Suppressor macrophage treated with lipopolysaccharide for 4 hours (primary cell): ENCODE measurements at places on chromosomes 11 and 22.

DNA sequence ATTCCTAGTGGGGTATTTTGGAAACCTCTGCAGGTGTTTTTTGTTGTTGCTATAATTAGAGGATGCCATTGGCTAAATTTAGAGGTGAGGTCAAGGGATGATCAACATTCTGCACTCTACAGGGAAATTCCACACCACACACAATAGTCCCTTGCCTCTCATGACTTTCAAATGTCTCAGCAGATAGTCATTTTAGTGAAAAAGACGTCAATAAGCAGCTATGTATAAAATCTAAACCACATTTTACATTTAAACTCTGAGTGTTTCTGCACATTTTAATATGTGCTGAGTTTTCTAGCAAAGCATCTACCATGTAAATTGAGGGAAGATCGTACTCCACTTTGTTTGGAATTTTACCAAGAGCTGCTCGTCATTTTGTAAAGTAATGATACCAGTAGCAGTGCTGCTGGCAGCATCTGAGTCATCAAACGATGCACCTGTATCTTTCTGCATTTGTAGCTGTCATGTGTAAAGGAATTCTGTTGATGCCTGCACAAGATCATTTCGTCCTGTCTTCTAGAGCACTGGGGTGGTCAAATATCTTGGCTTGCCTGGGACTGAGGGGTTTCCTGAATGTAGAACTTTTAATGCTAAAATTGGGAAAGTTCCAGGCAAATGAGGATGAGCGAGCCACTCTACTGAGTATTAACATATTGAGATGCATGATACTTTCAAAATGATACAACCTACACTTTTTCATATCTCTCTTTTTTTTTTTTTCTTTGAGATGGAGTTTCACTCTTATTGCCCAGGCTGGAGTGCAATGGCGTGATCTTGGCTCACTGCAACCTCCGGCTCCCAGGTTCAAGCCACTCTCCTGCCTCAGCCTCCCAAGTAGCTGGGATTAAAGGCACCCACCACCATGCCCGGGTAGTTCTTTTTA, 414.5 kb upstream of the SYN3 start:
- no peak for DNase-seq

DNA sequence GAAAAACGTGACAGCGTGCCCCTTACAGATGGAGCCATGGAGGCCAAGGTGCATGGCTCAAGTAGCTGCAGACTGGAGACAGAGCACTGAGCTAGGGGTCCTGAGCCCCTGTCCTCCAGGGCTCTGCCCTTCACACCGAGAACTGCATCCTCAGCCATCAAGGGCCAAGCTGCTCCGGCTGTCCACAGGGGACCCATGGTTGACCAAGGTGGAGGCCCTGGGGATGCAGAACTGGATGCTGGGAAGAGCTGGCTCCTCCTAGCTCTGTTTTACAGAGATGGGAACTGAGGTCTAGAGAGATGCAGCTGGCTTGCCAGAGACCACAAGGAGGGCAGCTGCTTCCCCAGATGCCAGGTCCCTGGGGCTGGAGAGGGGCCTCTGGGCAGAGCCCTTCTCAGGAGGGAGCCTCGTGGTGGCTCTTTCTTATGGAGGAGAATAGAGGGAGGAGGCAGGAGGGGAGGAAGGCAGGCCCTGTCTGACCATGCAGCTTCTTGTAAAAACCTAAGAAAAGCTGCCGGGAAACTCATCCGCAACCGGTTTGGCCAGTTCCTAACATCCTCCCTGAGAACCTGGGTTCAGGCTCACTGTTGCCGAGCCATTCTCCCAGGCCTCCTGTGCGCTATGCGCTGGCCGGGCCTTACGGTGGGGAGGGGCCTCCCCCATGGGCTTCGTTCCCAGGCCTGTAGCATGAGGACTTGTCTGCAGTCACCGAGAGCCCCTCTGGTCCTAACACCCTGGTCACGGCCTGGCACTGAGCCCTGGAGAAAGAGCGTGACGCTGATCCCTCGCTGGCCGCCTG, 80.6 kb downstream of the WNT7B start:
- DNase-seq: no peak

- no peak for DNase-seq
These were observed 9.6 kb upstream of the SLC6A5 start for GRCh38 chr11:20589796-20590195.

DNA sequence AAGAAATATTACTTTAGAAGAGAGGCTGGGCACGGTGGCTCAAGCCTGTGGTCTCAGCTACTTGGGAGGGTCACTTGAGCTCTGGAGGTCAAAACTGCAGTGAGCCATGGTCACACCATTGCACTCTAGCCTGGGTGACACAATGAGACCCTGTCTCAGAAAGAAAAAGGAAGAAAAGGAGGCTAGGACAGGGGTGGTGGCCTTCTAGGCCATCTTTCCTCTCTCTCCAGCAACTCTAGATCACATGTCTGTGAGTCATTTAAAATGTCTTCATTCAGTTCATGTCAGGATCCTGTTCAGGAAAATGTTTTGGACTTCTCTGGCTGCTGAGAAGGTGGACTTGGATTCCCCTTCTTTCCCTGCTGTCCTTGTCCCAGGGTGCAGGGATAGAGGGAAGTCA, 53.3 kb downstream of the PPFIA1 start:
- DNase-seq: peak; percentile 85

DNA sequence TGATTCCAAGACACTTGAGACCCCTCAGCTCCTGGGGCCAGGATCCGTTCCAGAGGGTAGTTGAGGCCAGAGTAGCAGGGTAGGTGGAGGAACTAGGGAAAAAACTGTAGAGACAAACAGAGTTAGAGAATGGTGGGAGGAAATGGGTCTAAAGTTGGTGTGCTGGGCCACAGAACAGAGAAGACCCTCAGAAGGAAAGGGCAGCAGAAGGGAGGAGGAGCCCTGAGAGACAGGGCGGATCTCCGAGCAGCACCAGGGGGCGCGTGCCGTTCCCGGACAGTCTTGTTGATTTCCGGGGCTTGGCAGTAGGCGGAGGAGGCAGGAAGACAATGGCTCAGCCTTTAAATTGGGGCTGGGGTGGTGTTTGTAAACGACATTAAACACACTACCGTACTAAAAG, 2.4 kb upstream of the CECR2 start:
- peak; percentile 34 for DNase-seq

DNA sequence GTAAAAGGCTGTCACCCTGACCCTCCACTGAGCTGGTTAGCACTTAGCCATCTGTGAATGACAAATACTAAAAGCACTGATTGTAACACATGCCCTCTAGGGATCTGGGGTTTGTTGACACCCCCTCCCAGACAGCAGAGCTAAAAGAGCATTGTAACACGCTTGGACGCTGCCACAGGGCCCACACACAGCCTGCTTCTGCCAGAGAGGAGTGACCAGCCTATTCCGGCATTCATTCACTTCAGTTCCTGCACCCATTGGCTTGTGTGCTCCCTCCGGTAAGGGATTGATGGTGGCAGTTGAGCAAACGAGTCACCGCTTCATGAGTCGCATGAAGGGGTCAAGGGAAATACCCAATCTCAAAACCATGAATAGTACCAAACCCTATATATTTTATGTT, 15.8 kb downstream of the OR10D3 start:
- peak; percentile 18 for DNase-seq

GRCh38 chr11:14158393-14158792, 195.9 kb downstream of the SPON1 start:
- DNase-seq: no peak
